ENCODE measurements at places on chromosomes 3 and 15.

- peak; percentile 93 for DNase-seq
Observed at GRCh38 chr3:140207541-140207940, 272.6 kb downstream of the CLSTN2 start.

GRCh38 chr3:79286882-79287281 is 480.9 kb downstream of the ROBO1 start:
- no peak for DNase-seq

DNA sequence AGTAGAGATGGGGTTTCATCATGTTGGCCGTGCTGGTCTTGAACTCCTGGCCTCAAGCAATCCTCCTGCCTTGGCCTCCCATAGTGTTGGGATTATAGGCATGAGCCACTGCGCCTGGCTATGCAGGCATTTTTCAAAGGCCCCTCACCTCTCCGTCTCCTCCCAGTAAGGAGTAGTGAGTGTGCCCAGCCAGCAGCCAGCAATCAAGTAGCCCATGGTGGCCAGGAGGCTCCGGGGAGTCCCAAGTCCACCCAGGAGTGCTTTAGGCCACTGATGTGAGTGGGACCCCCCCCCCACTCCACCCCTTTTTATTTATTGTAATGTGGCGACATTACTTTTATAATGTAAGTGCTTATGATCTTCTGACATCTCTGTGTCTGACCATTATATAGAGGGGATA is 8.1 kb downstream of the ISG20 start:
- DNase-seq = no peak

DNA sequence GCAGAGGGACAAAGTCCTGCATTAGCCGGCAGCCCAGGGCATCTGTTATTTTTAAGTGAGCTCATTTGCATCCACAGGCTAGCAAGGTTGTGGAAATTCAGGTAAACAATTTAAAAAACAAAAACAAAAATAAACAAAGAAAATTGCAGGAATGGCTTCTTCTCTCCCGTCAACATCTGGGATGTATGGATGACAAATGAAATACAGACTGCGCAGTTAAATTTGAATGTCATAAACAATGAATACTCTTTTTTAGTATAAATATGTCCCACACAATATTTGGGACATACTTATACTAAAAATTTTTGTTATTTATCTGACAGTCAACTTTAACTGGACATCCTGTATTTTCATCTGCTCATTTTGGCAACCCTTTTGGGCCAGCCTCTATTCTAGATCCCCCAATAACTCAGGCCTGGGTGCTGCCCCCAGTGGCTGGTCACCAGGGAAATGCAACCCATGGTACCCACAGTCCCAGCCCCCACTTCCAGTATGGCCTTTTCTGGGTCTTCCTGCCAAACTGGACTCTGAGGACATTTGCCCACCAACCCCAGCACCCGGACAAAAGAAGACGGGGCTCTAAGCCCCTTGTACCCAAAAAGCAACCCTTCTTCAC is 12.7 kb downstream of the GRM2 start:
- no peak for DNase-seq

DNA sequence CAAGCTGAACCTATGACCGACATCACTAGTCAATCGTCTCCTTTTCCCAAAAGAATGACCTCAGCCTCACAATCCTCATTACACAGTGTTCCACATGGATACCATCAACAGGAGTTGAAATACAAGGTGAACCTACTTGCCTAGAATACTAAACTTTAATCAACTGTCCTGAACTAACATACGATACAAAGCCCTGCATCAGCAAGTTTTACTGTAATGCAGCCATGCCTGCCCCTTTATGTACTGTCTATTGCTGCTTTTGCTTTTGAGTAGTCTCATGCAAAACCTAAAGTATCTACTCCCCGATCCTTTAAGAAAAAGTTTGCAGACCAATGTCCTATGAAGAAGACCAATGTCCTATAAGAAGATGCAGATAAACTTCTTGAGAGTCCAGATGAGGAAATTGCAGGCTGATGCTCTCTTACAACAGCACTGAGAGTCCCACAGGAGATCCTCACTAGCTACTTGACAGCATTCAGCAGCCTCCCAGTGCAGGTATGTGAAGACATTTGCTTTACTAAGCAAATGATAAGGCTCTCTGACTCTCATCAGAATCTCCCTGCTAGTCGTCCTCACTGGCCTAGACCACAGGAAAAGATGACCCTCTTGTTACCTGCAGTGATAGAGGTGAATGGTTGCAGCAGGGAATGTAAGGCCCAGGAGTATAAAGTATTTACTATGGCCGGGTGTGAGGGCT is 23.6 kb downstream of the SUCLG2 start:
- no peak for DNase-seq

DNA sequence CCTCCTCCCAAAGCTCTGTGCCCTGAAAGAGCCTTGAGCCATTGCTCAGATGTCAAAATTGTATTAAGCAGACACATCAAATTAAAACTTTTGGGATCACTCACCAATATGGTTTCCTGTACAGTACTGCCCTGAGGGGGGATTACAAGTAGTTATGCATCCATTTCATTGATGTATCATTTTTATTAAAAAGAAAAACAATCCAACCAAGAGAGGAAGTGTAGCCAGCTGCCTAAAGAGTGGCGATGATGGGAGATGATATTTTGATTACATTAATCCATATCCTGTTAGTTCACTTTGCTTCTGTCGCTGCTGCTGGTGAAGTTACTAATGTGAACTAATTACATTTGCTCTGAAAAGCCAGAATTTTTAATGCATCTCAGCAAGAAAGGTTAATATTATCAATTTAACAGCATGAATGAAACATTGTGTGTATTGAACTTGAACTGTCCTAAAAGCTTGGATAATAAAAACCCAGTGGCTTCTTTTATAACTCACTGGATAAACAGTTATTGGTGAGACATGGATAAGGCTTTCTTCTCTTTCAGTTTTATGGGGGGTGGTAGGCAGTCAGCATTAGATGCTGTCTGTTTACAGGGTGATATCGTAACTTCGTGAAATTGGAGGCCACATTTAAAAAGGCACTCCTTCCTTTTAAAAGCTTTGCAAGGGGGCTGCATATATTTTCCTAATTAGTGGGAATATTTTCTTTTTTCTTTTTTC is 87.7 kb downstream of the IGF1R start:
- DNase-seq = no peak

- no peak for DNase-seq
Observed at GRCh38 chr3:142943870-142944269, 19.6 kb downstream of the PAQR9 start.

DNA sequence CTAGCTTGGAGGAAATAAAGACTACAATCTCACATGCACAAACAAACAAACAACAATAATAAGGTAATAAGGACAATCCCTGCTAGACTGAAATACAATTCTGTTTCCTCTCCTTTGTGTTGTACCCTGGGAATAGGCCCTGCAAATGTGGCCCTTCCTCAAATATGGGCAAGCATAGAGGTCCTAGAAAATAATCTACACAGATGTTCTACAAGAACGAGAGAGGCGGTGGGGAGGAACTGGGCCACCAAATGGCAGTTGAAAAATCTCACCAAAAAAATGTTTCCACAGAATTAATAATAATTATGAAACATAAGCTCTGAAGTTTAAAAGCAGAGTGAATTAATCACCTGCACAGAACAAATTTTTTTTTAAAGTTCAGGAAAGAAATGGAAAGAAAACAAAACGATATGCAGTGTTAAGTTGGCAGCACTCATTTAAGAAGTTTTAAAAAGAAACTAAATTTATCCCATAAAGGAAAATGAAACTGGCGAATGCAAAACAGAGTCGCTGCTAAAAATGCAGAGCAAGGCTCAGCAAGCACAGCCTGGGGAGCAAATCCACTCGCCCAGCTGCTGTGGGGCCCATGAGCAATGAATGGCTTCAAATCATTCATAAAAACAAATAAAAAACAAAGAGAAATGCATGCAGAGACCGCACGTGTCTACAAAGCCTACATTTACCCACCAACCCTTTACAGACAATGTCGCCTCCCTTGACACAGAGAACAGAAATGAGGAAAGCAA is 475.4 kb downstream of the OCA2 start:
- DNase-seq = no peak

- DNase-seq = no peak
Observed at GRCh38 chr3:113210604-113211329, 590 bp upstream of the BOC start.

GRCh38 chr3:107411056-107411455 is 33.8 kb downstream of the CCDC54 start:
- no peak for DNase-seq

- no peak for DNase-seq
Observed at GRCh38 chr3:55309336-55309735, 177.8 kb downstream of the WNT5A start.

- DNase-seq = no peak
Observed at GRCh38 chr3:17054301-17054981, 169.7 kb downstream of the PLCL2 start.

GRCh38 chr15:90529011-90529370 is 732 bp upstream of the CRTC3 start:
- no peak for DNase-seq

DNA sequence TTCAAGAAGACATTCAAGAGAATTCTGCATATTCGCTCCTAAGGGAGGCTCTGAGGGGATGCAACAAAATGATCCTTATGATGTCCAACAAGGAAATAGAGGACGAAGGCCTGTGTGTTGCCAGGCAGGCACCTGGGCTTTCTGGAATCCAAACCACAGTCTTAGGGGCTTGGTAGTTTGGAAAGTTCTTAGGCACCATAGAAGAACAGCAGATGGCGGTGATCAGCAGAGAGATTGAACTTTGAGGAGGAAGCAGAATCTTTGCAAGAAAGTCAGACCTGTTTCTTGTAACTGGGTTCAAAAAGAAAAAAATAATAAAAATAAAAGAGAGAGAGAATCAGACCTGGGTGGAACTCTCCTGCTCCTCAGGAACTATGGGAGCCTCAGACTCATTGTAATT is 11.7 kb upstream of the ATG7 start:
- no peak for DNase-seq

DNA sequence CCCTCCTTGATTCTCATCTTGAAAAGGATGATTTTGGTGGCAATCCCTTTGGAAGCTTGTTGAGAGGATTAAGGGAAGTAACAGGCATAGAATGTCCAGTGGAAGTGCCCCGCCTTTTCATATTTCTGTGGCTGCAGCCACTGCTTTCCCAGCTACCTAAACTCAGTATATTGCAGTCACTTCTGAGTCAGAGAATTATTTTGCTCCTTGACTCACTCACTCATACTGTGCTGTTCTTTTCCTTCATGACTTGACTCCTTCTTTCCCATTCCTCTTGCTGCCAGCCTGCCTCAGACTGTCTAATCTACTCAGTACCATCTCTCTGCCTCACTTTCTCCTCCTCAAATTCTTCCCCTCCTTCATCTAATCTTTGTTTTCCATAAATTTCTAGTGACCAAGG is 26.5 kb upstream of the POLR2M start:
- DNase-seq = no peak

GRCh38 chr15:69903470-69904469 is 193.9 kb downstream of the TLE3 start:
- no peak for DNase-seq

GRCh38 chr3:166462891-166463470 is 625.8 kb upstream of the BCHE start:
- DNase-seq = no peak

DNA sequence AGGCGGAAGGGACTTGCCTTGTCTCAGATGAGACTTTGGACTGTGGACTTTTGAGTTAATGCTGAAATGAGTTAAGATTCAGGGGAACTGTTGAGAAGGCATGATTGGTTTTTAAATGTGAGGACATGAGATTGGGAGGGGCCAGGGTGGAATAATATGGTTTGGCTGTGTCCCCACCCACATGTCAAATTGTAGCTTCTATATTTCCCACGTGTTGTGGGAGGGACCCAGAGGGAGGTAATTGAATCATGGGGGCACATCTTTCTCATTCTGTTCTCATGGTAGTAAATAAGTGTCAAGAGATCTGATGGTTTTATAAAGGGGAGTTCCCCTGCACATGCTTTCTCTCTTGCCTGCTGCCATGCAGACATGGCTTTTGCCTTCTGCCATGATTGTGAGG is 89.2 kb downstream of the CGGBP1 start:
- DNase-seq = no peak

DNA sequence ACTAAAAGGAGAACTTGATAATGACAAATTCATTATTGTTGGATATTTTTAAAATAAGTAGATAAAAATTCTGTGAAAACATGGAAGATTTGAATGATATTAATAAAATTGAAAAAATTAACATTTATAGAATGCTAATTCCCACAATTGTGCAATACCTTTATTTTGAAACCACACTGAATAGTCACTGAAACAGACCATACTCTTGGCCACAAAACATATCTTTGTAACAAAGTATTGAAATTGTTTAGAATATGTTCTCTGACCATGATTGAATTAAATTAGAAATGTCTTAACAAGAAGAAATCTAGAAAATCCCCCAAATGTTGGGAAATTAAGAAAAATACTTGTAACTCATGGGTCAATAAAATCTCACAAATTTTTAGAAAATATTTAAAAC is 49.2 kb downstream of the ARHGAP11B start:
- no peak for DNase-seq

DNA sequence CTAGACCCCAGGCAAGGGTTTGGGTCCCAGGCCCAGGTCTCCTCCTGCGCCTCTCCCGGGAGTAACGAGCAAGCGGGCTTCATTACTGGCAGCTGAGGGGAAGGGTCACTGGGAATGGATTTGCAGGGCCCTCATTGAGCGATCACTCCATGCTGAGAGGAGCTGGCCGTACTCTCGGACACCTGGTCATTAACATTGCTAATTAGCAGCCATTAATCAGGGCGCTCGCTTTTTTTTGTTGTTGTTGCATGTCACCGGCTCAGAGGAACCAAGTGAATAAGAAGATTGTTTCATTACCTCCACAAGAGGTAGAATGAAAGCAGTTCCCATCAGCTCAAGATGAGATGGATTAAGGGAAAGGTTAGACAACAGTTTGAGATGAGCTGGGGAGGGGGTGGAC is 293.0 kb upstream of the ATP11B start:
- no peak for DNase-seq

DNA sequence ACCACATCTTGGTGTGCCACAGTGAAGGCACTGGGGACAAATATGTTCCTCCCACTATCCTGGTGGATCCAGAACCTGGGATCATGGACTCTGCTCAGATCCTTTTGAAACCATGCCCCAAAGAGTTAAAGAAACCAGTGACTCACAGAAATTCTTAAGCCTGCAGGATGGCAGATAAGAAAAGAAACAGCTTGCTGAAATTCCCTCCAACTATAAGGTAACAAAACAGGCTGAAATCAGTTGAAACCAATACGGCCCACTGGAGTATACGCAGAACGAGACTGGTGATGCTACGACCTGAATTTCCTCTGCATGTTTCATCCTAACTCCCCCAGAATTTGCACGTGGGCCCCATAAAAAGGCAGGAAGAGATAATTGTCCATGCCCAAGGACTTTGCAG is 209.6 kb downstream of the TJP1 start:
- no peak for DNase-seq

- no peak for DNase-seq
Observed at GRCh38 chr15:41981371-41982132, 9.2 kb upstream of the EHD4 start.
